SJSA1 (cell line): ENCODE measurements at places on chromosomes 16 and 17. TPM values are rescaled to one million over a fixed set of nuclear protein-coding genes. Genes with fewer than 3 reads are reported as not detected.

FA2H gene
- total RNA-seq = not detected in 2 replicates

PRR15L gene
- total RNA-seq = not detected in 2 replicates

CACNG1 gene
- 0.26 TPM in 1 of 2 replicates, not detected in the other for total RNA-seq

ITGB4 gene
- not detected in 2 replicates for total RNA-seq

KCNJ18 gene
- not detected in 2 replicates for total RNA-seq

CDH13 gene
- total RNA-seq = 60.7 and 62.5 TPM in 2 replicates

CCR7 gene
- total RNA-seq = not detected in 2 replicates

DNAH17 gene
- total RNA-seq = not detected in 2 replicates

PIRT gene
- total RNA-seq = not detected in 2 replicates

PRCD gene
- total RNA-seq = 0.13 TPM in 1 of 2 replicates, not detected in the other

PLXDC1 gene
- total RNA-seq = not detected in 2 replicates

CLEC19A gene
- not detected in 2 replicates for total RNA-seq

ABCC6 gene
- not detected in 2 replicates for total RNA-seq

SEBOX gene
- not detected in 2 replicates for total RNA-seq

GUCY2D gene
- total RNA-seq = not detected in 2 replicates

SULT1A2 gene
- not detected in 2 replicates for total RNA-seq

PFAS gene
- total RNA-seq = 29.3 and 60.1 TPM in 2 replicates

OR1A1 gene
- total RNA-seq = not detected in 2 replicates

CFAP52 gene
- not detected in 2 replicates for total RNA-seq

HOXB1 gene
- total RNA-seq = not detected in 2 replicates

MGAT5B gene
- 14.4 and 15.0 TPM in 2 replicates for total RNA-seq

FAM83G gene
- 4.8 and 6.7 TPM in 2 replicates for total RNA-seq

CCDC200 gene
- not detected in 2 replicates for total RNA-seq

HCRT gene
- not detected in 2 replicates for total RNA-seq

C17orf100 gene
- total RNA-seq = 0.84 and 0.88 TPM in 2 replicates

RANGRF gene
- total RNA-seq = 7.6 and 12.7 TPM in 2 replicates

SLC9A5 gene
- total RNA-seq = 1.2 and 1.6 TPM in 2 replicates

KRT12 gene
- total RNA-seq = not detected in 2 replicates

TSR1 gene
- total RNA-seq = 24.3 and 47.3 TPM in 2 replicates

HSD17B1 gene
- total RNA-seq = 0.13 and 1.5 TPM in 2 replicates

EPN3 gene
- total RNA-seq = 0.03 TPM in 1 of 2 replicates, not detected in the other

ATP5PD gene
- 601 and 1,079 TPM in 2 replicates for total RNA-seq

ATP6V0A1 gene
- total RNA-seq = 11.8 and 14.8 TPM in 2 replicates

C1QTNF8 gene
- not detected in 2 replicates for total RNA-seq

CTF1 gene
- total RNA-seq = 1.3 and 3.5 TPM in 2 replicates

NEURL4 gene
- 8.1 and 13.8 TPM in 2 replicates for total RNA-seq

CLDN7 gene
- not detected in 2 replicates for total RNA-seq

PYY gene
- not detected in 2 replicates for total RNA-seq
